8988T (cell line): ENCODE measurements at places on chromosomes 1 and 21.

GRCh38 chr1:54962612-54963395 is 17.6 kb upstream of the TMEM61 start:
- DNase-seq: no peak

DNA sequence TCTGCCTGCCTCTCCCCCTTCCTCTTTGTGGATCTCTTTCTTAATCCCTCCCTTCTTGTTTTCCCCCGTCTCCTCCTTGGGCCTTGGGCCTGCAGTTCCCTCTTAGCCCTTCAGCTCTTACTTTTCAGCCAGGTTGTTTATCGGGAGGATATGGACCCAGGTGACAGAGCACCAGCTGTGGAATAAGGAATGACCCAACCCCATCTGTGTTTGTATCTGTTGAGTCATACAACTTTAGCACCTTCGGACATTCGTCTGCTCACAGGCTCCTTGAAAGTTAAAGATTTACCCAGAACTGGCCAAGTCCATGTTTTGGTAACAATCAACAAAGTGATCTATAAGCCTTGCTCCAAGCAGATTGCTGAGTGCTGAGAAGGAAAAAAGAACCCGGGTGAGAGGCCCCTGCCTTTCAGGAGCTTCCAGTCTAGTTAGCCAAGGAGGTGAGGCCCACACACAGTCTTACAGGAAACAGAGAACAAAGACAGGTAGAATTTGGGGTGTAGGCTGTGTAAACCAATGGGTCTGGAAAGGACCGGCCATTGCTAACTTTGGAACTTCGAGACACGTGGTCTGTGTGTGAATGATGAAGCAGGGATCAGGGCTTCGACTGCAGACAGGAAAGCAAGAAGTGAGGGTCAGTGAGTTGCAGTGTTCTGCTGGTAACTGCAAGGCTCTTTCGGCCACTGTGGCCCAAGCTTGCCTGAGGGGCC is 66.7 kb upstream of the F3 start:
- no peak for DNase-seq

GRCh38 chr1:220315070-220315839 is 43.0 kb upstream of the RAB3GAP2 start:
- DNase-seq: no peak

DNA sequence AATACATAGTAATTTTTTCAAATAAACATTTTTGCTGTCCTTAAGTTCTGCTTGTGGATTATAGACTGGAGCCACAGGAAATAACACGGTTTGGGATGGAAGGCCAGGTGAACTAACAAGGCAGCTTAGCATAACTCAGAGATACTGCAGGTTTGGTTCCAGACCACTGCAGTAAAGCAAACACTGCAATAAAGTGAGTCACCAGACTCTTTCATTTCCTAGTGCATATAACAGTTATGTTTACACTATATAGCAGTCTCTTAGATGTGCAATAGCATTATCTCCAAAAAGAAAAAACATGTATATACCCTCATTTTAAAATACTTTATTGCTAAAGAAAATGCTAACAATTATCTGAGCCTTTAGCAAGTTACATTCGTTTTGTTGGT is 22.0 kb downstream of the LRRC42 start:
- DNase-seq: no peak

GRCh38 chr1:226002667-226003501 is 3.7 kb upstream of the SDE2 start:
- DNase-seq: no peak

GRCh38 chr1:223621312-223621734 is 44.2 kb downstream of the CAPN8 start:
- no peak for DNase-seq
